NK-92 treated with Interleukin-12 subunit alpha and Interleukin-12 subunit beta, amount 100 ng/mL, for 24 hours (cell line): ENCODE measurements at places on chromosomes 3 and 15.
A peak's percentile ranks its signal among the peaks of the same experiment; 100 is the strongest.

DNA sequence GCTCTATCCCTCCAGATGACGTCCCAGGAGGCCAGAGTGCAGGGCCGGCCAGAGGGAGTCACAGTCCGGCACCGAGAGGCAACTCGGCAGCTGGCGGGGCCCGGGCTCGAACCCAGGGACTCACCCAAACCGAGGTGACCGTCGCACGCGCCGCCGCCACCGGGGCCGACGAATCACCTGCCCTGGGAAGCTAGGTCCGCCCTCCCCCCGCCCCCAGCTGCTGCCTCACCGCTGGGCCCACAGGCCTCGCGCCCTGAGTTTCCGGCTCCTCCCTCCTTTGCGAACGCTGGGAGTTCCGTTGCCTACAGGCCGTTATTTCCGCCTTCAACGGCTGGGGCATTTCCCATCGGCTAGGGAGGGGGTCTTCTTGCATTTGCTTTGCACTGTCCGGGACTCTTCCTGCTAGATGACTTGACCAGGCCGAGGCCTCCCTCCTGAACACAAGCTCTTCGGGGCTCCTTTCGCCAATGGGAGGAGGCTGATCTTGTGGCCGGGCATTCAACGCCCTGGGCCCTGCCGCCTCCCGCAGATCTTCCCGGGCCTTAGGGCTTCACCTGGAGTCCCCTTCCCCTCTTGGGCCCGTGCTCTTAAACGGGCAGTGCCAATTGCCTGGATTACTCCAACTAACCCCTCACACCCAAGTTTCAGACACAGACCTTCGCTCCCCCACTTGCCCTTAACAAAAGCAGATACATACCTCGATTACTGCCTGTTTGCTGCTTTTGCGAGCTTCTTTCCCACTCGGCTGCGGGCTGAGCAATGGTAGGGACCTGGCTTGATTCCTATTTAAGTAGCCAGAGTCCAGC, at the start of gene SNUPN:
SNUPN (minus strand) TSS at position 184 of the 806 bp plus-strand sequence. CDS start 4,674 bp downstream, outside the sequence.
- DNase-seq, result peak; percentile 96

GRCh38 chr3:69433121-69433968, 47.5 kb upstream of the FRMD4B start:
- DNase-seq, result no peak

DNA sequence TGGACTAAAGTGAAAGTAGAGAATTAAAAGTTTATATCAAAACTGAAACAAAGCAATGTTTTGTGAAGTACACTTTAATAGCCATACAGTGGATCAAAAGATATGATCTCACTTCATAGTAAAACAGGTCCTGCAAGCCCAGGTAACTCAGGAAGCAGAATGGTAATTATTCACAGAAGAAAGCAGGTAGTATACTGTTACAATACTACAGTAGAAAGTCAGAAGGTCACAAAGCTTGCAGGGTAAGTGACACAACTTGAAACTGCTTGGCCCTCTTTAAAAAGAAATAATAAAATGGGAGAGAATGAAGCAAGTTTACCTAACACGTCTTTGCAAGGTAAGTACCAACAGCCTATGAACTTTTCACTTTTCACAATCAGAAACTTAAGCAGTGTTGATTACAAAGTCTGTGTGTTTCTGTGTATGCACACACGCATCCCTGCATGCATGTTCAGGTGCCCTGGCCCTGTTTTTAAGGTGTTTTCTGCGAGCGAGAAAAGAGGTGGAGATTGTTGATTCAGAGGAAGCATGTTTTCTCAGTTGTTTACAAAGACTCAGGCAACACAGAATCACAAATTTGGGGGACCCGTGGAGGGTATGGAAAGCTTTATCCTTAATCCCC, at the start of gene NAALADL2:
NAALADL2 (plus strand) TSS at position 221 of the 622 bp plus-strand sequence.
- no peak for DNase-seq

DNA sequence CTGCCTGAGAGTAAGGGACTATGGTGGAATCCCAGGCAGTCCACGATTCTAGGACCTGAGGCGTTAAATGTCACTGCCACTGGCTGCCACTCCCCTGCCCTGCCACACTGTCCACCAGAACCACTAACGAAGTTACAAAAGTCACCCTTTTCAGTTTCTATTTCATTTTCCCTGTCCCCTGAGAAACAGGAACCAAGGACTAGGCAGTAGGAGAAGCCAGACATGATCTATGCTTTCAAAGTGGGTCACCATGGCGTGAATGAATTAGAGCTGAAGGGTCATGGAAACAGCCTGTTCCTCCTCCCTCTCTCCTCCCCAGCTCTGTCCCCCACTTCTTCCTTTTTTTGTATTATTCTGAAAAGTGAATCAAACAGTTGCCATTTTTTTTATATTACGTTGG, 9.1 kb upstream of the ADPRH start:
- DNase-seq, result no peak

GRCh38 chr3:169923831-169924230, 12.5 kb downstream of the SAMD7 start:
- no peak for DNase-seq

DNA sequence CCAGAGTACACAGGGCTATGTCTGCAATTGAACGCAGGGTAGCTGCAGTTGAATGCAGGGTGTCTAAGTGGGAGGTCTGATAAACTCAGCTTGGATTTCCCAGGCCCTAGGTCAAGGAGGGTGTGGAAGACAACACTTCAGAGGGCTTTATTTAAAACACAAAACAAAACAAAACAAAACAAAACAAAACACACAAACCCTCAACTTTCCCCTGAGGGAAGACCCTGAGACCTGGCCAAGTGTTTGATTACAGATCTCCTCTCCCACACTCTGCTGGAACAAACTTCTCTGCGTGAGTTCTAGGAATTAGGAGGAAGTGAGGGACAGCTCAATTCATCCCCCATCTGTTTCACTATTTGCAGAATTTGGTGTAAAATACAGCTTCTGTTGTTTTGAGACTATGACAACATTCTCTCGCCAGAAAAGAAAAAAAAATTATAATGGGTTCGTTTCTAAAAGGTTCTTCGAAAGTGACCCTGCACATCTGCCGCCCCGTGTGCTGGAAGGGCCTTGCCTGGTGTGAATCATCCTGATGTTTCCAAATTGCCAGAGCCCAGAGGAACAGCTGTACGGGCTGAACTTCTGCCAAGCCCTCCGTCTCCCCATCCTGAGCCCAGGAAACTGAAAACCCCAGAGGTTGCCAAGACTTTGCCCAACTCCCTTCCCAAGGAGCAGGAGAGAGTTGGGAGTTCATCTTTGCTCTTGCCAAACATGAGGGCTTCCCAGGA, 73.3 kb upstream of the RAD18 start:
- no peak for DNase-seq

DNA sequence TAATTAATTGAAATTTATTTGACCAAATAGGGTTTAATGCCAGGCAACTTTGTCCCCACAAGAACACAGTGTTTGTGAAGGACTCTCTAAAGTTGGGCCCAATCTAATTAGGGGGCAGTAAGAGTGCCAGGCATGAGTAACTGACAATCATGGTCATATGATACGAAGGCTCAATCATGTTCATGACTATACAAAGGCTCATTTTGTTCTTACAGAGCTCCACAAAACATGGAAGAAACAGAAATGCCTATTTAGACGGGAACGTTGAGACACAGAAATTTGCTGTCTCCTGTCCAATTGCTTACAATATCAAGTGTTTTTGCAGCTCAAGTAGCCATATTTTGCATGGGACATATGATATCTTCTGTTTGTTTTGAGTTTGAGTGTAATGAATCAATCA, 391.1 kb downstream of the SI start:
- DNase-seq, result no peak

GRCh38 chr3:66629150-66629981, 128.5 kb upstream of the LRIG1 start:
- no peak for DNase-seq

GRCh38 chr3:194005930-194006501, 129.9 kb upstream of the HES1 start:
- DNase-seq, result no peak

GRCh38 chr3:116288485-116288884, 156.8 kb downstream of the LSAMP start:
- DNase-seq, result no peak

DNA sequence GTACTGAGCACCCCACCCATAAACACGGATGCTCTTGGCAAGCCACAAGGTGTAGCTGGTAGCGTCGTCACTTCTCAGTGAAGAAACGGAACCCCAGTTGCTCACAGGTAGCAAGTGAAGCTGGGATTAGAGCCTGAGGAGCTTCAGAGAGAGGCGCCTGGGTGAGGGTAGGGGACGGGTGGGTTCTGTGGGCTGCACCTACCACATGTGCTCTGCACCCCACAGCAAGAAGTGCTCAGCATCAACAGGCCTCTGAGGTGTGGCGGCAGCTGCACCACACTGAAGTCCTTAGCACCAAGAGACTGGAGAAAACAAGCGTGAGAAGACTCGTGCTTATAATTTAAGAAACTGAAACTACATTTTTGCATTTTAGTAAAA, 9.8 kb downstream of the MAP6D1 start:
- no peak for DNase-seq

- peak; percentile 28 for DNase-seq
These were observed 7.4 kb downstream of the KLF15 start for GRCh38 chr3:126349611-126350501.

- no peak for DNase-seq
These were observed 222.6 kb downstream of the ZNF385D start for GRCh38 chr3:21528291-21528995.

GRCh38 chr3:47399016-47399415, 18.2 kb downstream of the PTPN23 start:
- no peak for DNase-seq

GRCh38 chr15:81947548-81947947, 98.3 kb downstream of the MEX3B start:
- DNase-seq, result no peak

GRCh38 chr3:131602011-131602779, 99.4 kb upstream of the MRPL3 start:
- DNase-seq, result no peak

DNA sequence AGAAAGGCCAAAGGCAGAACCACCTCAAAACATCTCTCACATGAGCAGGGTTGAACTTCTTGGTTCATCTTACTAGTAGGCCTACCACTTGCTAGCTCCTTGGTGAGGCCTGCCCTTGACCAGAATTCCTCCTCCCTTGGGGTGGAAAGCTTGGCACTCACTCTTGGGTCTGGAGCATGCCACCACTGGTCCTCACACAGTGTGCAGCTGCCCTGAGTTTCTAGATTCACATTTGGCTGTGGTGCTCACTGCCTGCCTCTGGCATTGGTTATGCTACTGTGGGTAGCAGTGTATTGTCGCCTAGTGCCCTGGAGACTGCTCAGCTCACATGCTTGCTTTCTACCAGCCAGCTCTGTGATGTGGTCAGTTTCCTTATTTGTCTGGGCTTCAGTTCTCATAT, 23.7 kb downstream of the OXNAD1 start:
- DNase-seq, result no peak

- no peak for DNase-seq
These were observed 419.8 kb upstream of the TPM1 start for GRCh38 chr15:62622775-62623174.

DNA sequence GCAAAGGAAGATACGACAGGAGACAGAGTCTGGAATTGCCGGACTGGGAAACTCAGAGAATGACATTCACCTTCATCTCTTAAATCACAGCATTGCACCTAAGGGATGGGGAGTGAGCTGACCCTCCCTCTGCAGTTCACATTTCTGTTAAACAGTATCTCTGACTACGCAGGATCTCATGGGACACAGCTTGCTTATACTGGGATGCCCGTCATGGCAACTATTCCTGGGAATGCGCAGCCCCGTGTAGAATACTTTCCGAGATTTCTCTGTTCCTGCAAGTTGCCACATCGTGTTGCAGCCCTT, 232.5 kb upstream of the HES1 start:
- DNase-seq, result no peak

- no peak for DNase-seq
These were observed 4.1 kb downstream of the TJP1 start for GRCh38 chr15:29818141-29818540.

DNA sequence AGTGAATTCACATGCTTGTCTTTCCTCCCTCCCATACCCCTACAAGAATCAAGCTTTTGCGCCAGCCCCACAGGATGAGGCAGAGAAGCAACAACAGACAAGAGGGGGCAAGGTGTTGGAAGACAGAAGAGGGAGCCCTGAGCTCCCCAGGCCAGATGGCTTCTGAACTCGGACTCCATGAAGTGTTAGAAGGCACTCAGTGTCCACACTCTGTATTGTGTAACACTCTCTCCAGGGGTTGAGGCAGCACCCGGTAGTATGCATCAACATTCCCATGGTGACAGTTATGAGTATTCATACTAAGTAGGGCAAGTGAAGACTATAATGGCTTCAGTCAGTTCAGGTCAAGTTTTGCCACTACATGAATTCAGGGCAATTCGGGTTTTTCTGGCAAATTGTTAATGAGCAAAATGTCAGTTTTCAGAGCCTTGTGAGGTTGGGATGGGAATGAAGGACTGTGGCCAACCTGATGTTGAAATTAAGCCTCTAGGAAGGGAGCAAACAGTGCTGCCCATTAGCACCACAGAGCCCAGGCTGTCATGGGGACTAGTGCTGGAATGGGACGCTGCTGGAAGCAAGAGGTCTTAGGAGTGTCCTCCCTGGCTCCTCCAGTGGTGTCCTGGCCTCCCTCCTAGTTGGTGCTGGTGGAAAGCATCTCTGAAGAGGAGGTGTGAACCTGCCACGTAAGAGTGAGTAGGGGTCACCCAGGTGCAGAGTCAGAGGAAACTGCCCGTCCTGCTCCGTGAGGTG, 79.4 kb downstream of the KLF15 start:
- no peak for DNase-seq

- no peak for DNase-seq
These were observed 4.4 kb downstream of the NR2F2 start for GRCh38 chr15:96334705-96335410.

- no peak for DNase-seq
These were observed 68.8 kb upstream of the DLG1 start for GRCh38 chr3:197367081-197367780.

DNA sequence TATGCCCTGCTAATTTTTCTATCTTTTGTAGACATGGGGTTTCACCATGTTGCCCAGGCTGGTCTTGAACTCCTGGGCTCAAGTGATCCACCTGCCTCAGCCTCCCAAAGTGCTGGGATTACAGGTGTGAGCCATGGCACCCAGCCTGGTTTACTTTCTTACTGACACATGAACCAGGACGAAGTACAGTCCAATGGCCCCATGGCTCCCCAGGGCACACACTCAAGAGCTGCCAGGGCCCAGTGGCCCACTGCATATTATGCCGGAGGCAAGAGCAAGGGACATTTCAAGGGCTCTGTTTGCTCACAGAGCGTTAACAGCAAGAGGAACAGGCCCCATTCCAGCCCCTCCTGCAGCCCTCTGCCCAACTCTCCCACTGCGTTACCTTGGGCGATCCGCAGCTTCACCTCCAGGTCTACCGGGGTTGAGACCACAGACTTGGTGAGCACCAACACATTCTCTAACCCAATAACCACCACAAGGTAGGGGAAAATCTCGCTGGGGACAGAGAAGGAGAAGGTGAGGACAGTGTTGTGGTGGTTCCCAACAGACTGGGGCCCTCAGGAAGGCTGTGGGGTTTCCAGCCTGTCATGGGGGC, 42.8 kb downstream of the PTPN23 start:
- DNase-seq, result no peak

DNA sequence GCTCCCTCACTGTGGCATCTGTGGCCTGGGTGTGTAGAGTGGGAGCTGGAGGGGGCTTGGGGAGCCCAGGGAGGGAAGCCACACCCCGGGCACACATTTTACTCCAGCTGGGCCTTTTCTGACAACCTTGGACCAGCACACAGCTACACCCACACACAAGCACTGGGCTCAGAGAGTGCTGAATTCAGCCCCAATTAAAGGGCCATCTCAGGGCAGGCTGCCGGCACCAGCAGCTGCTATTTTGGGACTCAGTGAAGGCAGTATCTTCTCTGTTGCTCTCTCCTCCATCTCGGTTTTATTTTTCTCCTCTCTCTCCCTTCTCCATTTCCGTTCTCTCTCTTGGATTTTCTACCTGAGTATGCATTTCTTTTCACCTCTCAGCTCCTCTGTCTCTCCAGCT, 19.1 kb upstream of the TBC1D21 start:
- DNase-seq, result no peak

GRCh38 chr15:74053941-74054529, 28.3 kb downstream of the GOLGA6A start:
- DNase-seq, result no peak
